ENCODE measurements at places on chromosomes 1 and 21.

DNA sequence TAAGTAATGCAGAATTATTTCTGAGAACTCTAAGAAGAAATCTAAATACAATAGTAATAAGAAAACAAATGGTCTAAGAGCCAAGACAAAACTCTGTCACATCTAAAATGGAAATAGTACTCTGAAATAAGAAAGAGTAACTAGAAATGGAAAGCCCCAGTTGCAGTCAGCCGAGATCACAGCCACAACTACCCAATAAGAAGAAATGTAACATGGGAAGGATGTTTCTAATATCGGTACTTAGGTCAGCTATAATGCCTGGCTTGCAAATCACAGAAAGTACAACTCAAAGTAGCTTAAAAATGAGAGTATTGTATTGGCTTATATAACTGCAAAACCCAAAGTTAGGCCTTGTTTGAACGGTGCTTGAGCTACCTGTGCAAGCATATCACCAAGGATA lies 58.6 kb upstream of the USP25 start:
- no peaks in the 10 kb centered on the region for H3K36me3 ChIP-seq
- no peak overlapping the region for H3K4me3 ChIP-seq
- no peak overlapping the region for H3K27ac ChIP-seq

DNA sequence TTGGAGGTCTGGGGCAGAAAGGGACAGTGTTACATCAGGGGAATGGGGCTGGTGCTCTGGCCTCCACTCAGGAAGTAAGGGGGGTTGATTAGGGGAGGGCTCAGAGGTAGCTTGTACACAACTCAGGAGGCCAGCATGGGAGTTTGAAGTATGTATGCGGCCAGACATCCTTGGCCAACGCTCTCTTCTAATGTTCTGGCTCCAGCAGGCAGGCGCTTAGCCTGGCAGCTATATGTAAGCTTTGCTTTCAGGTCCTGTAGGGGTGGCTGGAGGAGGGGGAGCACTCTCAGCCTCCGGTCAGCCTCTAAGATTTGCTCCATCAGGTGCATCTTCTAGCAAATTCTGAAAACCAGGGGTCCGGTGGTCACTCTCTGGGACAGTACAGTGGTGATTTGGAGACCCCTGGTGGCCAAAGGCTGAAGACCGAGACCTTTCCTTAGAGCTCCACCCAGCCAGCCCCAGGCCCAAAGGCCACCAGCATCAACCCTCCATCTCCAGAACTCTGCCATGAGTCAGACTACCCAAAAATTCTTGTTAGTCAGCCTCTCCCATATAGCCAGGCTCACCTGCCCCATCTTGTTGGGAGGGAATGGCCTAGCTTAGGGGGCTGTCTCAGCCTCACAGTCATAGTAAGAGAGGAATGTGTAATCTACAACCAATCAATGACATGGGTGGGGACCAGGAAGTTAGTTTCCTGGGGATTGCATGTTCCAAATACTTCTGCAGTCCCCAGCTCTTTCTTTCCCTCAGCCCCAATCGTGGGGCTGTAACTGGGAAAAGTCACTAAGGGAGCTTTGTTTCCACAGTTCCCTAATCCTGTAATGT lies 9.7 kb upstream of the COL8A2 start:
- peaks cover 12% of the 10 kb centered on the region for H3K36me3 ChIP-seq
- peaks cover 3% of the 10 kb centered on the region for H3K4me1 ChIP-seq
- H3K4me3 ChIP-seq = no peak overlapping the region
- no peak overlapping the region for H3K27ac ChIP-seq

DNA sequence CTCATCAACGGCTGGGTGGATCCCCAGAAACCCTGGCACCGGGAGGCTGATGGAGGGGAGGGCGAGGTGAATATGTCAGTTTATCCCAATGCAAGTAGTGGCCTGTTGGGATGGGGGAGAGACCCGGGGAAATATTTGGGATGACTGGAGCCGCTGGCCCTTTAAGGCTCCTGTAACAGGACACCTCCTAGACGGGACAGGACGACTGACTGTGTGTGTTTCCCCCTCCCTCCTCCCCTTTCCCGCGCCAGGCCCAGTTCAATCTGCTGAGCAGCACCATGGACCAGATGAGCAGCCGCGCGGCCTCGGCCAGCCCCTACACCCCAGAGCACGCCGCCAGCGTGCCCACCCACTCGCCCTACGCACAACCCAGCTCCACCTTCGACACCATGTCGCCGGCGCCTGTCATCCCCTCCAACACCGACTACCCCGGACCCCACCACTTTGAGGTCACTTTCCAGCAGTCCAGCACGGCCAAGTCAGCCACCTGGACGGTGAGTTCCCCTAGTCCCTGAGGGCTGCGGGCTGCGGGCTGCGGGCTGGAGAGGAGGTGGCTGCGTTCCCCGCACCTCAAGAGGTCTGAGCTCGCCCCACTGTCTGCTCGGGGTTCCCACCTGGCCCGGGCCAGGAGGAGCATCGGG lies 44.8 kb upstream of the CCDC27 start:
- no peak overlapping the region for H3K27ac ChIP-seq
- H3K27me3 ChIP-seq = peaks cover 20% of the 10 kb centered on the region
- no peak overlapping the region for H3K4me3 ChIP-seq
- DNase-seq = no peak

GRCh38 chr1:56002231-56002630 lies 577.1 kb downstream of the PLPP3 start:
- no peak for DNase-seq
- no peaks in the 10 kb centered on the region for H3K27me3 ChIP-seq
- no peak overlapping the region for H3K27ac ChIP-seq
- H3K4me3 ChIP-seq = no peak overlapping the region
- no peaks in the 10 kb centered on the region for H3K4me1 ChIP-seq

DNA sequence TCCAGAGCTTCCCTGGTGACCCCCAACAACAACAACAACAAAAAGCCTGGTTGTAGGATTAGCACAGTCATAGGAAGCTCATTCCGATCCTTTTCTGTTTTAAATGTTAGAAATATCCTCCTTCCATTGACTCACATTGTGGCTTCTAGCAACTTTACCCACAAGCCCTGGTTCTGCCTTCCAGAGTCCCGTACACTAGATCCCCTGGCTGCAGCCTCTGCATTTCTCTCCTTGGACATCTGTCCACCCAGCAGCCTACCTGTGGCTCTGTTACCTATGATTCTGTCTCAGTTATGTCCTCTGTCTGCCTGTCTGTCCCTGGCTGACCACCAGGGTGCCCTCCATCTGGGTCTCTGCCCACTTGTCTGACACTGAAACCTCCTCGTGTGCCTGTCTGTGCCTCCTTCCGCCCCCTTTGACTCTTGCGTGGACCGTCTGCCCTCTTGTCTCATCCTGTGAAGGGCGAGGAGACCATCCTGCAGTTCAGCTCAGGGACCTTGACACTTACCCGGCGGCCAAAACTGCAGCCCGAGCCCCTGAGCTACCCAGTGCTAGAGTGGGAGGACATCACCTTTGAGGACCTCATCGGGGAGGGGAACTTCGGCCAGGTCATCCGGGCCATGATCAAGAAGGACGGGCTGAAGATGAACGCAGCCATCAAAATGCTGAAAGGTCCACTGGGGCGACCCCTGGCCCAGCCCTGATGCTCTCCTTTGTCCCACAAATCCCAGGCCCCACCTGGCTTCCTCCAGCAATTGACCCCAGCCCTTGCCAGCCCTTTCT lies 16.1 kb downstream of the TIE1 start:
- H3K27ac ChIP-seq = no peak overlapping the region
- no peaks in the 10 kb centered on the region for H3K4me1 ChIP-seq
- H3K27me3 ChIP-seq = no peaks in the 10 kb centered on the region
- no peak for DNase-seq
- H3K36me3 ChIP-seq = no peaks in the 10 kb centered on the region

- DNase-seq = peak; percentile 69
- H3K27me3 ChIP-seq = no peaks in the 10 kb centered on the region
- peak overlapping the region; percentile 65 for H3K4me3 ChIP-seq
- H3K36me3 ChIP-seq = peaks cover 2% of the 10 kb centered on the region
- H3K27ac ChIP-seq = peak overlapping the region; percentile 89
- peaks cover 90% of the 10 kb centered on the region for H3K4me1 ChIP-seq
Observed at GRCh38 chr1:41805771-41806471, 112.8 kb downstream of the HIVEP3 start.
